Astrocyte (in vitro differentiated cells and primary cell): ENCODE measurements at places on chromosomes 6 and 20. TPM values are rescaled to one million over a fixed set of nuclear protein-coding genes. Genes with fewer than 3 reads are reported as not detected.
A peak's percentile ranks its signal among the peaks of the same experiment; 100 is the strongest.

- peak; percentile 48 for DNase-seq
Measured at GRCh38 chr6:82057846-82058554, 189.5 kb downstream of the IBTK start.

DNA sequence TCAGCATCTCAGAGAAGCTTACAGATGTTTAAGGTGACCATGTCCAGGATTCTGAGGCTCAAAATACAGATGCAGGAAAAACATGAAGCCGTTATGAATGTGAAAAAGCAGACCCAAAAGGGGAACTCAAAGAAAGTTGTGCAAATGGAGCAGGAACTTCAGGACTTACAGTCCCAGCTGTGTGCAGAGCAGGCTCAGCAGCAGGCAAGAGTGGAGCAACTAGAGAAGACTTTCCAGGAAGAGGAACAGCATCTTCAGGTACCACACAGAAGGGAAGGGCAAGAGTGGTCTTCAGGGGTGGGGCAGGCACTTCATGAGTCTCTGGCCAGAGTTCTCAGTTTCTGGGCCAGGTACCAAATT lies 15.2 kb downstream of the RNF8 start:
- DNase-seq: no peak

Gene TRIM31
- total RNA-seq: not detected in 2 replicates

Gene BPI
- not detected in 2 replicates for total RNA-seq
